ENCODE measurements at places on chromosomes 11 and 22. TPM values are rescaled to one million over a fixed set of nuclear protein-coding genes. Genes with fewer than 3 reads are reported as not detected.
A peak's percentile ranks its signal among the peaks of the same experiment; 100 is the strongest.

The CHKA gene
- 28.5 TPM for total RNA-seq

The TRIM29 gene
- total RNA-seq = not detected

The SCGB1D4 gene
- not detected for total RNA-seq

The SCGB2A2 gene
- total RNA-seq = not detected

The GAL3ST1 gene
- not detected for total RNA-seq

The TMEM9B gene
- total RNA-seq = 25.6 TPM

The OR2AG1 gene
- not detected for total RNA-seq

The E2F8 gene
- total RNA-seq = 8.8 TPM

The PNPLA5 gene
- total RNA-seq = not detected

The ZNRF3 gene
- total RNA-seq = 6.0 TPM

- no peak overlapping the region for H3K27ac ChIP-seq
- H3K27me3 ChIP-seq = no peaks in the 10 kb centered on the region
- no peaks in the 10 kb centered on the region for H3K36me3 ChIP-seq
- H3K4me3 ChIP-seq = peak overlapping the region; percentile 63
- DNase-seq = peak; percentile 40
- H3K4me1 ChIP-seq = peaks cover 12% of the 10 kb centered on the region
Observed at GRCh38 chr11:112961751-112962578, 745 bp downstream of the NCAM1 start.

- no peak for DNase-seq
- H3K4me1 ChIP-seq = no peaks in the 10 kb centered on the region
- no peaks in the 10 kb centered on the region for H3K27me3 ChIP-seq
- no peak overlapping the region for H3K4me3 ChIP-seq
Observed at GRCh38 chr22:38865201-38866023, 6.6 kb downstream of the CBX6 start.

GRCh38 chr11:32200136-32200847 is 109.4 kb downstream of the RCN1 start:
- no peaks in the 10 kb centered on the region for H3K36me3 ChIP-seq
- no peak for DNase-seq
- no peaks in the 10 kb centered on the region for H3K4me1 ChIP-seq
- no peak overlapping the region for H3K27ac ChIP-seq

GRCh38 chr11:73957654-73958361 is 7.0 kb downstream of the DNAJB13 start:
- no peak overlapping the region for H3K27ac ChIP-seq
- no peaks in the 10 kb centered on the region for H3K4me1 ChIP-seq

- peak within 1 kb of the TSS; percentile 68 for H3K4me3 ChIP-seq
- no peaks in the 10 kb centered on the region for H3K27me3 ChIP-seq
- no peak for DNase-seq
- H3K4me1 ChIP-seq = peaks cover 35% of the 10 kb centered on the region
Observed at GRCh38 chr11:65872586-65873317, at the start of gene EFEMP2. Gene EFEMP2, minus strand, starts transcription at chr11:65872800. Its CDS starts 446 bp downstream, at chr11:65872354.

DNA sequence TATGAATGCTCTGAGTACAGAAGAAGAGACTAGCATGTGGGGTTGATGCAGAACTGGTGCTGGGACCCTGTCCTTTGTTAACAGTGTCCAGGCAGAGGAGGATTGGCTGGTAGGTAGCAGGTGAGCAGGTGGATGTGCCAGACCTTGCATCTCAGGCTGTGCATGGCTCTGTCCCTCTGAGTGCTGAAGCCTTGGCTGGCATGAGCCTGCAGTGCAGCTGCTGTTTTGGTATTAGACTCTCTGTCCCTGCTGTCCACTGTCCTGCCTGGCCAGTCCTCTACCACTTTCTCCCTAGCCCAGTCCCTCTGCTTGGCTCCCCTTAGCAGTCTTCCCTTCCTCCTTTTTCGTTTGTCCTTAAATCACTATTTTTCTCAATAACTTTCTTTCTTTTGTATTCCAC is 213.6 kb upstream of the ZBED5 start:
- H3K27ac ChIP-seq = no peak overlapping the region
- no peak overlapping the region for H3K4me3 ChIP-seq
- no peaks in the 10 kb centered on the region for H3K36me3 ChIP-seq
- H3K27me3 ChIP-seq = no peaks in the 10 kb centered on the region
- H3K4me1 ChIP-seq = no peaks in the 10 kb centered on the region

DNA sequence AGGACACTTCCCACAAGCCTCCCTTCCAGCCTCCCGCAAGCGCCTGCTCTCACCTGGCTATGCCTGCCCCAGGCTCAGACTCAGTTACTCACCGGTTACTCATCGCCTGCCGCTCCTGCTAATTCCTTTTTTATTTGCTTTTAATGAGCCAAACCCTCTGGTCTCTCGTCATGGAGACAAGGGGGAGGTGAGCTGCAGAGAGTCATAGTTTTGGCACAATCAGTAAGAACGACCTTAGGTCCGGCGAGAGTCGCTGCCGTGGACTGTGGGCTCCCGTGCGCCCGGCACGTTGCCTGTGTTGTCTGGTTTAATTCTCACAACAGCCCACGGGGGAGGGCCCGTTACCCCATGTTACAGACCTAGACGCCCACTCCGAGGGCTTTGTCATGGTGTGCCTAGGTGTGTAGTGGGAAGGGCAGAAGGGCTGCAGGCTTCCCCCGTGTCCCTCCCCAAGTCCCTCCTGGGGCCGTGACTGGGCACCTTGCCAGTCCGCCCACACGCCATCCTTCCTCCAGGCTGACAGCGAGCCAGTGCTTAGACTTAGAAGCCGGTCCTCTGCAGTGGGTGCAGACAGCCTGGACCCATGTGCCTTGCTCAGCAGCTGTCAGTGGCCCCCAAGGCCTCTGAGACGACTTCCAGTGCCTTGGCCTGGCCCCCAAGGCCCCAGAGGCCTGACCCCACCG is 42.2 kb downstream of the WNT7B start:
- H3K4me1 ChIP-seq = peaks cover 31% of the 10 kb centered on the region
- no peak overlapping the region for H3K4me3 ChIP-seq
- no peaks in the 10 kb centered on the region for H3K36me3 ChIP-seq
- no peaks in the 10 kb centered on the region for H3K27me3 ChIP-seq
- peak; percentile 77 for DNase-seq

GRCh38 chr11:29153078-29153477 is 863.8 kb downstream of the KCNA4 start:
- no peaks in the 10 kb centered on the region for H3K27me3 ChIP-seq
- no peaks in the 10 kb centered on the region for H3K4me1 ChIP-seq
- H3K36me3 ChIP-seq = no peaks in the 10 kb centered on the region
- DNase-seq = no peak

DNA sequence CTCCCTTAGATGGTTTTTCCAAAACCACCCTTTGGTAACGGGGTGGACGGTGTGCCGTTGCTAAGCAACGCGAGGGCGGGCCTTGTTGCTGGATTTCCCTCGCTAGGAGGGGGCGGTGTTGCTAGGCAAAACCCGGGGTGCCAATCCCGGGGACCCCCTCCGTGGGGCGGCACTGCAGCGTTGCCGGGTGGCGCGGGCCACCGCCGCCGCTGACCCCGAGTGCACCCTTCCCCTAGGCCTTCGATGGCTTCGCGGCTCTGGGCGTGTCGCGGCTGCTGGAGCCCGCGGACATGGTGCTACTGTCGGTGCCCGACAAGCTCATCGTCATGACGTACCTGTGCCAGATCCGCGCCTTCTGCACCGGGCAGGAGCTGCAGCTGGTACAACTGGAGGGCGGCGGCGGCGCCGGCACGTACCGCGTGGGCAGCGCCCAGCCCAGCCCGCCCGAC is 8.9 kb downstream of the EHBP1L1 start:
- H3K4me3 ChIP-seq = no peak overlapping the region
- H3K36me3 ChIP-seq = peaks cover 92% of the 10 kb centered on the region
- no peak overlapping the region for H3K27ac ChIP-seq
- no peaks in the 10 kb centered on the region for H3K27me3 ChIP-seq
- no peak for DNase-seq
- H3K4me1 ChIP-seq = peaks cover 14% of the 10 kb centered on the region

DNA sequence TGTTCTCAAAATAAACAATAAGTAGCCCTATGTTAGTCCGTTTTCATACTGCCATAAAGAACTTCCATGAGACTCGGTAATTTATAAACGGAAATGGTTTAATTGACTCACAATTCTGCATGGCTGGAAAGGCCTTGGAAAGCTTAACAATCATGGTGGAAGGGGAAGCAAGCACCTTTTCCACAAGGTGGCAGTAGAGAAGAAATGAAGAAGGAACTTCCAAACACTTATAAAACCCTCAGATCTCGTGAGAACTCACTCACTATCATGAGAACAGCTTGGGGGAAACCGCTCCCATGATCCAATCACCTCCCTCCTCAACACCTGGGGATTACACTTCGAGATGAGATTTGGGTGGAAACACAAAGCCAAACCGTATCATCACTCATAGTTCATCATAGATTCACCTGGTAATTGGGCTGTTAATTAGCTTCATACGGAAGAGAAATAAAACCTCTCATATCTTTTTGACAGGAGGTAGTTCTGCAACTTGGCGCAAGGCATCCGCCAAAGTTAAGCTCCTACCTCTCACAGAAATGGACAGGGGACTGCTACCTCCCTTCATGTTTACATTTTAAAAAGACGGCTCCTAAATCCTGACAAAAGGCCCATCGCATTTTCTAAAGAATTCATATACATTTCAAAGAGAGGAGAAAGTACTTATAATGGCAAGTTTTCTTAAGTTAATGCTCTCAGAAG is 49.0 kb downstream of the MUC15 start:
- no peaks in the 10 kb centered on the region for H3K27me3 ChIP-seq
- no peak overlapping the region for H3K27ac ChIP-seq
- H3K36me3 ChIP-seq = no peaks in the 10 kb centered on the region
- no peak for DNase-seq

- H3K4me3 ChIP-seq = no peak overlapping the region
- no peaks in the 10 kb centered on the region for H3K4me1 ChIP-seq
- no peak overlapping the region for H3K27ac ChIP-seq
- H3K27me3 ChIP-seq = no peaks in the 10 kb centered on the region
- no peak for DNase-seq
Observed at GRCh38 chr22:23269441-23270211, 89.3 kb downstream of the BCR start.

- no peaks in the 10 kb centered on the region for H3K36me3 ChIP-seq
- peaks cover 10% of the 10 kb centered on the region for H3K4me1 ChIP-seq
- no peaks in the 10 kb centered on the region for H3K27me3 ChIP-seq
- no peak for DNase-seq
- H3K4me3 ChIP-seq = no peak overlapping the region
Observed at GRCh38 chr11:58914821-58915543, 24.3 kb upstream of the GLYATL1 start.

- no peaks in the 10 kb centered on the region for H3K4me1 ChIP-seq
- no peak overlapping the region for H3K27ac ChIP-seq
- H3K27me3 ChIP-seq = peaks cover 33% of the 10 kb centered on the region
- no peak overlapping the region for H3K4me3 ChIP-seq
- H3K36me3 ChIP-seq = no peaks in the 10 kb centered on the region
- no peak for DNase-seq
Observed at GRCh38 chr11:19345848-19346681, 105.3 kb upstream of the E2F8 start.

- no peaks in the 10 kb centered on the region for H3K27me3 ChIP-seq
- H3K36me3 ChIP-seq = no peaks in the 10 kb centered on the region
- H3K4me3 ChIP-seq = peak overlapping the region; percentile 19
- no peak for DNase-seq
- no peaks in the 10 kb centered on the region for H3K4me1 ChIP-seq
- H3K27ac ChIP-seq = no peak overlapping the region
Observed at GRCh38 chr11:70825893-70826540, 426.4 kb downstream of the SHANK2 start.

- DNase-seq = peak; percentile 90
- H3K4me3 ChIP-seq = no peak overlapping the region
Observed at GRCh38 chr11:48052183-48053044, 72.1 kb downstream of the PTPRJ start.

- H3K36me3 ChIP-seq = no peaks in the 10 kb centered on the region
- H3K4me3 ChIP-seq = no peak overlapping the region
- no peak overlapping the region for H3K27ac ChIP-seq
- H3K27me3 ChIP-seq = no peaks in the 10 kb centered on the region
Observed at GRCh38 chr11:121927789-121928188, 188.2 kb downstream of the BLID start.

DNA sequence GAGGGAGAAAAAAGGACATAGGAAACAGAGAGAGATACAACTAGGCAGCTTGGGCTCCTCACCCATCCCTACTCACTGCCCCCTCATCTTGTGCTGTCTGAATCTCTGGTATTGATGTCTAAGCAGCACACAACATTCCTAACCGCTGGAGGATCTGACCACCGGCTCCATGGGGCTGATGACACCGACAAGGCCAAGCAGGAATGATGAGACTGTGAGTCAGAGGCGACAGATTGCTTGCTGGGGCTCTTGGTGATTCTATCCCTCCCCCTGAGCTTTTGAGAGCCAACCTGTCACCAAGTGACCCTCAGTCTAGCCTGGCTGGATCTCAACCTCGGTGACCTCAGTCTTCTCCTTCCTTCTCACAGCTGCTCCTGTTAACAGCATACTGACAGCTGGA is 13.8 kb downstream of the PAMR1 start:
- H3K36me3 ChIP-seq = 0 out of 2 replicates have a peak, but pooled peaks cover 3% of the 10 kb centered on the region
- H3K27ac ChIP-seq = peak overlapping the region; percentile 63
- peaks cover 36% of the 10 kb centered on the region for H3K4me1 ChIP-seq
- no peak overlapping the region for H3K4me3 ChIP-seq
- no peaks in the 10 kb centered on the region for H3K27me3 ChIP-seq

- H3K4me1 ChIP-seq = peaks cover 35% of the 10 kb centered on the region
Observed at GRCh38 chr11:36195496-36196354, 93.5 kb downstream of the COMMD9 start.

- H3K36me3 ChIP-seq = peaks cover 7% of the 10 kb centered on the region
- H3K4me1 ChIP-seq = peaks cover 30% of the 10 kb centered on the region
- peak overlapping the region; percentile 63 for H3K27ac ChIP-seq
- H3K27me3 ChIP-seq = no peaks in the 10 kb centered on the region
- peak overlapping the region; percentile 36 for H3K4me3 ChIP-seq
Observed at GRCh38 chr11:60951606-60951903, 421 bp downstream of the SLC15A3 start.

GRCh38 chr11:40491341-40491740 is 968.1 kb downstream of the LRRC4C start:
- DNase-seq = no peak
- H3K4me1 ChIP-seq = no peaks in the 10 kb centered on the region
- H3K27ac ChIP-seq = no peak overlapping the region
- H3K36me3 ChIP-seq = no peaks in the 10 kb centered on the region
- no peaks in the 10 kb centered on the region for H3K27me3 ChIP-seq

- no peaks in the 10 kb centered on the region for H3K36me3 ChIP-seq
- H3K27me3 ChIP-seq = no peaks in the 10 kb centered on the region
- peak; percentile 88 for DNase-seq
Observed at GRCh38 chr11:46248289-46249102, 29.0 kb upstream of the CREB3L1 start.

GRCh38 chr22:46239261-46240048 is 10.6 kb downstream of the CDPF1 start:
- DNase-seq = no peak
- H3K36me3 ChIP-seq = peaks cover 9% of the 10 kb centered on the region
- no peaks in the 10 kb centered on the region for H3K27me3 ChIP-seq
- H3K27ac ChIP-seq = no peak overlapping the region

- H3K27ac ChIP-seq = no peak overlapping the region
- no peaks in the 10 kb centered on the region for H3K27me3 ChIP-seq
- no peaks in the 10 kb centered on the region for H3K36me3 ChIP-seq
- no peaks in the 10 kb centered on the region for H3K4me1 ChIP-seq
- no peak overlapping the region for H3K4me3 ChIP-seq
Observed at GRCh38 chr11:72799441-72799840, 5.6 kb upstream of the STARD10 start.

GRCh38 chr11:12086271-12087074 is 23.9 kb upstream of the MICAL2 start:
- peak overlapping the region; percentile 100 for H3K27ac ChIP-seq
- H3K4me3 ChIP-seq = peak overlapping the region; percentile 39
- peak; percentile 89 for DNase-seq
- H3K4me1 ChIP-seq = peaks cover 66% of the 10 kb centered on the region
- H3K36me3 ChIP-seq = peaks cover 12% of the 10 kb centered on the region
- H3K27me3 ChIP-seq = no peaks in the 10 kb centered on the region

GRCh38 chr11:3837793-3838192 is 3.0 kb downstream of the RHOG start:
- H3K27ac ChIP-seq = no peak overlapping the region
- DNase-seq = no peak
- H3K36me3 ChIP-seq = peaks cover 65% of the 10 kb centered on the region
- H3K27me3 ChIP-seq = no peaks in the 10 kb centered on the region
